ENCODE measurements at places on chromosomes 4 and X.

GRCh38 chr4:52684896-52685295, 25.8 kb upstream of the USP46 start:
- DNase-seq = no peak

DNA sequence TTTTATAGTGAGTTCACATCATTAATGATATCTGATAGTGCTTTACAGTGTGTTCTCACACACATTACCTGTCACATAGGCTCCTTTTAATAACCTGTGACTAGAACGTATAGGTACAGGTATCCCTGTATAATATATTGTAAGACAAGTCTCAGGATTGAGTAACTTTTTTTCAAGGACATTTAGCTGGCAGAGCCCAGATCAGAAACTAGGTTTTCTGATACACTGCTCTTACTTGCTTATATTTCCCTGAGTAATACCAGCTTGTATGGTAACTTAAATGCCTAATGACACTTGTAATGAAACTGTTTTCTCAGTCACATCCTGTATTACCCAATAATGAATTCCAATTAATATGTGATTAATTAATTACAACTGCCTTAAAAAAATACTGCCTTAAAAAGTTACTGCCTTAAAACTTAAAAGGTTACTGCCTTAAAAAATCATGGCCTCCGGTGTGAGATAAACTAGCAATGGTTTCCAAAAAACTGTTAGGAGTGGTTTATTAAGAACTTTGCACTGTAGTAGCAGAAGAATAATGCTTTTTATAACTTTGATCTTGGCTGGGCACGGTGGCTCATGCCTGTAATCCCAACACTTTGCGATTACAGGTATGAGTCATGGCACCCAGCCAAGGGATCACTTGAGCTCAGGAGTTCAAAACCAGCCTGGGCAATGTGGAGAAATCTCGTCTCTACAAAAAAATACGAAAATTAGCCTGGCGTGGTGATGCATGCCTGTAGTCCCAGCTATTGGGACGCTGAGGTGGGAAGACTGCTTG, 11.9 kb downstream of the COPS4 start:
- no peak for DNase-seq

- no peak for DNase-seq
Observed at GRCh38 chr4:181860157-181860556, 383.0 kb upstream of the TENM3 start.

DNA sequence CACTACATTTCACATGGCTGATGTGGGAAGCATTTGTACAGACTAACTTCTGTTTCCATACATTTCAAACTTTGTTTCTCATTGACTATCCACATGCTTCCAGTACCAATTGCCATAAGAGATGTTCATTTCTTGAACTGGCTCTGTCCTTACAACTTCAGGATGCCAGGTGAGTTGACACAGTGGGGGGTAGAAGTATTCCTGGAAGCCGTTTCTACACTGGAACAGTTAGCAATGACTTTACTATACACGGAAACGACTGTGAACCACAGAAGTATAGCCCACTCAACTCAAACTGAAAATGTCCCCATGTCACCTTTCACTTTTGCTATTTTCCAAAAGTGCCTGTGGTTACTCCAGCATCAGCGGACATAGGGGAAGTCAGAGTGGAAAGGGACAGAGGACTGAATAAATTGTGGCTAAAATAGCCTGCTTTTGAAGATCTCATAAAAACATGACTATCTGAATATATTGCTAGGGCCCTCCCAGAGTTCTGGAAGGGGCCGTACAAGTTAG, 38.0 kb upstream of the DSPP start:
- no peak for DNase-seq

- DNase-seq = no peak
Observed at GRCh38 chr4:121788896-121789295, 12.2 kb upstream of the EXOSC9 start.

DNA sequence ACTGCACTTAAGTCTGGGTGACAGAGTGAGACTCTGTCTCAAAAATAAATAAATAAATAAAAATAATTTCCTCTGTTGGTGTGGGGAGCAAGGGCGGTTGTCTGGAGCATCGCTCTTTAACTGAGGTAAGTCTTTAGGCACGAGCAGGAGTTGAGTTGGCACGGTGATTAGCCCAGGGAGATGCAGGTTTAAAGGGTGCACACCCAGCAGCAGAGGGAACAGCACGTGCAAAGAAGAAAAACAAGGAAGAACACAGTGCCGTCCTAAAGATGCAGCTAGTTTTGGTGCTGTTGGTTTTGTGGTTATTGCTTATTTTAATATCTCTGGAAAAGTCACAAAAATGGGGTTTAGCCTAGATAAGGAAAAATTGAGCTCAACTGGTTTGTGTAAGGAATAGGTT, 87.8 kb downstream of the DHX15 start:
- no peak for DNase-seq

DNA sequence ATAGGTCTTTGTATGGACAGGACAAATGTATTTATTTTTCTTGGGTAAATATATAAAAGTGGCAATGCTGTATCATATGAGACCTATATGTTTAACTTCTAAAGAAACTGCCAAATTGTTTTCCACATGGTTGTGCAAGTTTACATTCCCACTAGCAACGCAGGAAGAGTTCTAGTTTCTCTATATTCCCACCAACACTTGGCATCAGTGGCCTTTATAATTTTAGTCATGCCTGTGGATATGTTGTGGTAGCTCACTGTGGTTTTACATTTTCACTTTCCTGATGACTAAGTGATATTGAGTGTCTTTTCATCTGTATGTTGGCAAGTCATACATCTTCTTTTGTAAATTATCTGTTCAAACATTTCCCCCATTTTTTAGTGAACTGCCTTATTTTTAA, 126.0 kb downstream of the EMCN start:
- DNase-seq = no peak

- no peak for DNase-seq
Observed at GRCh38 chrX:24934279-24934678, 81.5 kb downstream of the ARX start.

- no peak for DNase-seq
Observed at GRCh38 chr4:141871086-141871770, 234.8 kb downstream of the IL15 start.

GRCh38 chr4:153137159-153137558, 67.1 kb upstream of the TRIM2 start:
- DNase-seq = no peak

GRCh38 chr4:114108869-114109268, 129.4 kb upstream of the ARSJ start:
- no peak for DNase-seq

GRCh38 chrX:132216283-132216682, 3.0 kb downstream of the RAP2C start:
- DNase-seq = no peak

DNA sequence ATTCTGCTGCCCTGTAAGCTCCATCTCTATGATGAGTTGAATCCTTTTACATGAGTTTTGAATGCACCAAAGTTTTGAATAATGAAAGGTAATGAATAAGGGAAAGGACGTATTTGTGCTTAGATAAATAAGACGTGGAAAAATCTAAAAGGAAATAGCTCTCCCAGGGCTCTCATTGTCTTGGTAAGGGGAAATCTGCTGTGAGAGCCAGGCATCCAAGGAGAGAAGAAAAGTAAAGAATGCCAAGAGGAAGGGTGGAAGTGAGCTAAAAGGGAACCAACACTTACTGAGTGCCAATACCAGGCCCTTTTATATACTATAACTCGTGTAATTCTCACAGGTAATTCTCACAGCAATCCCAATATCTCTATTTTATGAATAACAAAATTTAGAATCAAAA, 62.6 kb upstream of the KLHL13 start:
- no peak for DNase-seq

DNA sequence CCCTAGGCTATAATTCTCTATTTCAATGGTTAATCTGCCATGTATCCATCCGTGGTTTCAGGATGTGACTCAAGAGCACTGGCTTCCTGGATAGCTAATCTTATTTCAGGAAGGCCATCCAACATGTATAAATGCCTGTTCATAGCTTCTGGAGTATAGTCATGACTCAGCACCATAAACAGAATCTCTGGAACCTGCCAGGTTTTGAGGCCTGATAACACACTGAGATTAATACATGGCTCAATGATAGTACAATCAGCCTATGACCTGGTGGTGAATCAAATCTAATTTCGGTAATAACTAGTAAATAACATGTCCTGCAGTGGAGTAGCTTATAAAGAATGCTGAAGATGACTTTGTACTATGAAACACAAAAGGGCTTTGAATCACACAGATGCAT, 5.7 kb upstream of the IL13RA2 start:
- DNase-seq = no peak

DNA sequence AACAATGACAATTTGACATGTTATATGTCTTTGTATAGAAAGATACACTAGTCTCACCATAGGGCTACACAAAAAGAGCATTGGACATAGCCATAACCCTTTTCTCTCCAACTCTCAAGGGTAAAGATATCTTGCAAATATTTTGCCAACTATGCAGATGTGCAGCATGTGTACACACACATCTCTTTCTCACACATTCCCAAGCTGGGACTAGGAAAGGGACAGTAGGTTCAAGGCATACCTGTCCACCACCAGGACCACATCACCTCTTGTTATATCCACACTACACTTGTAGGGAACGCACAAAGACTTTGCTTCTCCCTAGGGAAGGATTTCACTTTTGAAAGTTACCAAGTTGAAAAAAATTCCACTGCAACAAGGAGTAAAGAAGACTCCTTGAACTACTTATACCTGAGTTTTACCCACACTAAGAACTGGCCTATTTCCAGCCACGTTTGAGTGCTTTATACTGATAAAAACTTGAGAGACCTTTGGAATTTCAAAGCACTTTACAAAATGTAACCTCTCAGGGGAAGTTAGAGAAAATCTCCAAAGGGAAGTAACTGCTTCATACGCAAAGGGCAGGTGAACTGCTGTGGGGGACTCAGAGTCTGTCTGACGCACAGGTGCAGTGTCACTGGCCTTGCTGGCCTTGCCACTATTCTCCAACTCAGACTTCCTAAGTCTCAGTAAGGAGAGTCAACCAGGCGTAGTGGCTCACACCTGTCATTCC, 36.9 kb downstream of the NR3C2 start:
- no peak for DNase-seq

- DNase-seq = no peak
Observed at GRCh38 chr4:84952004-84952403, 14.5 kb downstream of the WDFY3 start.

- no peak for DNase-seq
Observed at GRCh38 chr4:77922158-77923094, 59.8 kb downstream of the MRPL1 start.

DNA sequence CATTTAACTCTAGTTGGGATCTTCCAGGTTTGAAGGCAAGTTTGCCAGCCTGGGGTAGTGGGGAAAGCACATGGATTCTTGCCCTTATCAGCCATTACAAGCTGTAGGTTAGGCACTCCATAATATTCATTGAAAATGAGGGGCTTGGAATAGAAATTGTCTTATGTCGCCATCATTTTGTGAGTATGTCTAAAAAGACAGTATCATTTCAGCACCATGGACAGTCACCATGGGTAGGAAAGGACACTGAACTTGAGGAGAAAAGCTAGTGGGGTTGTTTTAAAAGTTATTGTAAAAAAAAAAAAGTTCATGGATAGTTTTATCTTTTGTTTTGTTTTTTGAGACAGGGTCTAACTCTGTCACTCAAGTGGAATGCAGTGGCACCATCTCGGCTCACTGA, 356.1 kb downstream of the HNRNPD start:
- DNase-seq = no peak

GRCh38 chr4:155408796-155409195, 32.0 kb upstream of the MAP9 start:
- no peak for DNase-seq

GRCh38 chr4:87034527-87034926, 99.7 kb downstream of the AFF1 start:
- no peak for DNase-seq

DNA sequence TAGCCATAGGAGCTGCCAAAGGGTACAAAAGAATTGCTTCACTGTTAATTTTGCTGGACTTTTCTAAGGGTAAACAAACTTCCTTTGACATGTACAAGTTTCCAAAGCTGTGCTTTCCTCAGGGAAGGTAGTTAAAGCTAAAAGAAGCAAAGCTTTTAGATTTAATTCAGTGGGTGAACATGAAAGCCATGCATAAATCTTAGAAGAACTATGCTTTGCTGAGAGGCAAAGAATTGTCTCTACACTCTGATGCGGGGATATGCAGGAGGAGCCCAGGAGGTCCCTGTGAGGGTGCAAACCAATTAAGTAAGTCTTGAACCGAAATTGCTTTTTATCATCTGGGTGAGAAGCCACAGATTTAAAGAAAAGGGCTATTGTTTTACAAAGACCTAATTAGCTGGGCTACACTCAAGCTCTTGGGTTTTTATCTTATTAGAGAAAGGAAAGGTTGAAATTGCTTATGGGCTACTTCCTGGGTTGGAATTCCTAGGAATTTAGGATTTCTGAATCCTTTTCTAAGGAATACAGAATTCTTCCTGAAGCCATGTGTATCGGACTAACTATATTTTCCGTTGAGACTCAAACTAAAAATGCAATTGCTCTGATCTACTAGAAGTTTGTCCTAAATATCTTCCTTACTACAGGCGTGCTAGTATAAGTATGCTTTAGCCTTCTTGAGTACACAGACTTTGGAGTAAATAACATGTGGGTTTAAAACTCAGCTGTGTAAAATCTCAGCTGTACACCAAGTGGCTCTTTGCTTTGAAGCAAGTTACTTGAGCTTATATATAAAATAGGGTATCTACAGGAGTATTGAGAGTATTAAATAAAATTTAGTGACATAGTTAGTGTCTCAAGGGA, 188.4 kb upstream of the ANK2 start:
- no peak for DNase-seq

GRCh38 chr4:6095023-6095752, 77.0 kb upstream of the C4orf50 start:
- DNase-seq = no peak

DNA sequence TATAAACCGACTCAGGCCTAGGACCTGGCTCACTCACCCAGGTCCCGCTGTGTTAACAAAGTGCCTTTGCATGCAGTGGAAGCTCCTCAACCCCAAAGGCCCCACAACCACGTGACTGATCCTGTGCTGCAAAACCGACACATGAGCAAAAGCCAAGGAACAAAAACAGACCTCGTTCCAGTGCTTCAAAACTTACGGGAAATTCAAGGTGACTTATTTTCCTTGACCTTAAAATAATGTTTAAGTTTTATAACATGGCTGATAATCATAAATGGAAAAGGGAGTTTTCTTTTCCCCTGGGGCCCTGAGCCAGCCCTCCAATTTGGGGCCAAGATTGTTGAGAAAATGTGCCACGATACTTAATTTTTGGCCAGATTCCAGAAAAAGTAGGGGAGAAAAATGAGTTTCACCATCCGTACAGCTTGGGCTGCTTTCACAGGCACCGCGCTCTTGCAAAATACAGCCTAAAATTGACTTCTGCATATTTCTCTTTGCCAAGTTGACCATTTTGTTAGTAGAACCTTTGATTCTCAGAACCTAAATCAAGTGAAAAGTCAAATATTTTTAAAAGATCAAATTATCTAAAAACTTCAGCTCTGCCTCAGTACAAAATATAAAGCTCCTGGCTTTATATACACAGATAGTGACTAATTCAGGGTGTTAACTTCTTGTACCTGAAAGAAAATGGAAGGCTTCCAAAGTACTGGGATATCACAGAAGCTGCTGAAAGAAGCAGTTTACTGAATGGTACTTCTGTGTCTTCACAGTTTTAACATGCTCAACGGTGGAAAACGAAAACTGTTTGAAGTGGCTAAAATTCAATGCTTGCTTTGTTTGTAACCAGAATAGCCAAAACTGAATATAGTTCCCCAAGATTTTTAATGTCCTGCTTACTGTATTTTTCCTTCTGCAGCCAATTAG, 93.8 kb downstream of the APBB2 start:
- DNase-seq = no peak

Data from stimulated activated CD8-positive, alpha-beta memory T cell treated with anti-CD3 and anti-CD28 coated beads, Interleukin-12 subunit alpha, Interleukin-12 subunit beta, amount 100 ng/mL, for 4 hours (primary cell).